ENCODE measurements at places on chromosomes 16 and 17. TPM values are rescaled to one million over a fixed set of nuclear protein-coding genes. Genes with fewer than 3 reads are reported as not detected.

Gene CDH1
- total RNA-seq: under 0.01 TPM

DNA sequence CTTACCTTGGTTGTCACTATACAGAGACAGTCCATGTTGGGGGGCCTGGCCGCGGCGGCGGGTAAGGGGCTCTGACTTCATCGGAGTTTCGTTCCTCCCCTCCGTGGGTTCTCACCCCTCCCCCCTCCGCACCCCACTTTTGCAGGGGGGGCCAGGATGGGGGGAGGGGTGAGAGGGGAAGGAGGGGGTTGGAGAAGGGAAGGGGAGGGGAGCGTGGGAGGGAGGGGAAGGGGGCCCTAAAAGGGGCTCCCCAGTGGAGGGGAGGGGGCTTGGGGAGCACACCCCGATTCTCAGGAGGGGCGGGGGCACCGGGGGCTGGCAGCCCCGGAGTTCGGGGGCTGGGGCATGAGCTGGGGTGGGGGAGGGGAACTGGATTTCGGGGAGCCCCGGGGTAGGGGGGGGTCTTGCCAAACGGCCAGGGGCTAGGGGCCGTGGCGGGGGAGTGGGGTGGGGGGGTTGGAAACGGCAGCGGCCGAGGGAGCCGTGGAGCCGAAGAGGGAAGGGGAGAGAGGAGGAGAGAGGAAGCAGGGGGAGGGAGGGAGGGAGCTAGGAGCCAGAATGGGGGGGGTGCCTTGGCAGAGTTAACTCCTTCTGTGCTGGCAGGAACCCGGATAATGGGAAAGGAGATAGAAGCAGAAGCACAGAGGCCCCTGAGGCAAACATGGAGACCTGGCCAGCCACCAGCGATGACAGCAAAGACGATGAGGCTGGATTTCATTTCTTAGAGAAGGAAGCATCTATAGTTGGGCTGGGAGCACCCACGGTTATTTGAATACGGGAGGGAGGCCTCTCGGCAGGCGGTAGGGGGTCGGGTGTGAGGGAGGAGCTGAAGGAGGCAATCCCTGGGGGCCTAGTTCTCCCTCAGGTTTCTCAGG is 2.3 kb downstream of the DLG4 start:
- peak; percentile 61 for DNase-seq

DNA sequence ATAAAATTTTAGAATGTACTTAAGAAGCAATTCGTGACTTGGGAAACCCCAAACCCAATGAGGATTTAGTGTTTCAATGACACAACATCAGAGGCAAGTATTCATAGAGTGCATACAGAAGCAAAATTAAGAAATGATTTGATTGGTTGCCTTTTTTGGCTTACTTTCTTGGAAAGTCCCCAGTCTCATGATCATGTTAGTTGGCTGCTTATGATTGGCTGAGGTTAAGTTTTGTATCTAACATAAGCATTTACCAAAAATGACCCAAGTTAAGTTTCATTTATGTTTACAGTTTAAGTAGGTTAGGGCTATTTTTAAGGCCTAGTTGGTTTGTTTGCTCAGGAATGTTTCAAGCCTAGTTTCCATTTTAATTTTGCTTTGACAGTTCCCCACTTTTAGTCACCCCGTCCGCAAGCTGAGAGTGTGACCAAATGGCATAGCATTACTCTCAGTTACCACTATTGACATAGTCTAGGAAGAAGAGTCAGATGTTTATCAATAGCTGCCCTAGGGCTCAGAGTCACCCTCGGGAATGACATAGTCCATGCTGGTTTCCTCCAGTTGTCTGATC is 36.2 kb downstream of the DGKE start:
- no peak for DNase-seq

DNA sequence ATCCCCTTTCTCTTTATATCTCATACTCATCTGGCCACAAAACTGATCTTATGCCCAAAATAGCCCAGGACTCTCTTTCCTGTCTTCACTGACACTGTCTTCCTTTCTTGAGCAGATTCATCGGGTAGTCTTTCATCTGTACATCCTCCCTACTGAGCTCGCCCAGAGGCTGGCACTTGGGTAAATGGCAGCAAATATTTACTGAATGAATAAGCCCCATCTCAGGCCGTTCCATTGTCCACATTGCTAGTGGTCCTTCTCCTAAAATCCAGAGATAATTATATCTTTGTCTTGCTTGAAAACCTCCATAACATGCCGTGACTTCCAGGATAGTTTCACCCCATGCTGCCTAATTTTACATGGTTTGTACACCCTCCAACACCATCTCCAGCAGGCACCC is 158.1 kb upstream of the SDK2 start:
- DNase-seq: no peak

Gene FGF11
- 3.0 TPM for total RNA-seq

Gene SCARF1
- 2.1 TPM for total RNA-seq

DNA sequence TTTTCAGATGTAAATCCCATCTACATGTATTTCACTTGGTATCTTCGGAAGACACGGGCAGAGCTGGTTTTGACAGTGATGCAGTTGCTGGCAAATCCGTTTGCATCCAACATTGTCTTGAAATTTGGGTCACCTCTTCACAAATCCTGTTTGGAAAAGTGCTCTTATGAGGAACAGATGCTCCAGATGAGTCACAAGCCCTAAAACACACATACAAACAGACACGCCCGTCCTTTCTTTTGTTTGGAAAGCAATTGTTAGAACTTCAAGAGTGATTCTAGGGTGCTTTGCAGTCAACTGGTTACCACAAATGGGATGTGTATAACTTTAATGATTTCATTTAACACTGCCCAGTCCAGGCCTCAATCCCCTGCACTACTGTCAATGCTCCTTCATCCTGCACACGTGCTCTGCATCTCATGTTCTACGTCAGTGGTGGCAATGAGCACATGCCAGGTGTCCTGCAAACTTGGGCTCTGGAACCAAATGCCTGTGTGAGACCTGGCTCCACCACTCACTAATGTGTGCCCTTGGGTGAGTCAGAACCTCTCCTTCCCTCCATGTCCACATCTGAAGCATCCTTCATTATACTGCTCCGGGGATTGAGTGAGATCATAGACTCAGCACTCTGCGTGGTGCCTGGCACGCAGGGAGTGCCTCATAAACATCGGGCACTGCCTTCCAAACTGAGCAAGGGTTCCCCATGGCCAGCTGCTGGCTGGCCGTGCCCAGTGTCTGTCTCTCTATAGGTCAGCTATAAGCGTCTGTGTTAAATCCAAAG is 19.3 kb upstream of the FOXF1 start:
- peak; percentile 65 for DNase-seq

DNA sequence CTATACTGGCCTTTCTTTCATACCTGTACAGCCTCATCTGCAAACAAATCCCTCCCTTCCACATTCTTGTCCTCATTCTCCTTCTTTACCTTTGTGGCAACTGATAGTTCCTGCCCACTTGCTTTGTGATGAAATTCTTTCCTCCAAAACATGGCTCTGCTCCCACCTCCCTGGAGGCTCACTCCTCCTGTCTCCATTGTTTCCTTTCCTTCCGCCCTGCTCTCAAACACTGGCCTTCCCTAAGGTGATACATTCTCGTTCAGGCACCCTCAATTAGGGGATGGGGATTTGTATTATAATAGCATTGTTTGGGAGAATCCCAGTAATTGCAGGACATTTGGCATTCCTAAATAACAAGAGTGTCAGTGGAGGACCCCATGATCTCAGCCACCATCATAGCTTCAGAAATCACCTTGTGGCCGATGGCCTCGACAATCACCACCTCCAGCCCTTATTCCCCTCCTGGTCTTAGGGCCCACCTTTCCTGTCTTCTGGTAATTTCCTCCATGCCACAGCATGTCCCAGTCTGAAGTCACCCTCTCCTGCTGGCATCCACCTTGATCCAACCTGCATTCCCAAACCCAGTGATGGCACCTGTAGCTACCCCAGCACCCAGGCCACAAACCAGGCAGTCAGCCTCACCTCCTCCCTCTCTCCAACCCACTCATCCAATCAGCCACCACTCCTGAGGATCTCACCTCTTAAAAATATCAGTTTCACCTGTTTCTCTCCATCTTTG is 7.9 kb downstream of the UNC119 start:
- DNase-seq: no peak

DNA sequence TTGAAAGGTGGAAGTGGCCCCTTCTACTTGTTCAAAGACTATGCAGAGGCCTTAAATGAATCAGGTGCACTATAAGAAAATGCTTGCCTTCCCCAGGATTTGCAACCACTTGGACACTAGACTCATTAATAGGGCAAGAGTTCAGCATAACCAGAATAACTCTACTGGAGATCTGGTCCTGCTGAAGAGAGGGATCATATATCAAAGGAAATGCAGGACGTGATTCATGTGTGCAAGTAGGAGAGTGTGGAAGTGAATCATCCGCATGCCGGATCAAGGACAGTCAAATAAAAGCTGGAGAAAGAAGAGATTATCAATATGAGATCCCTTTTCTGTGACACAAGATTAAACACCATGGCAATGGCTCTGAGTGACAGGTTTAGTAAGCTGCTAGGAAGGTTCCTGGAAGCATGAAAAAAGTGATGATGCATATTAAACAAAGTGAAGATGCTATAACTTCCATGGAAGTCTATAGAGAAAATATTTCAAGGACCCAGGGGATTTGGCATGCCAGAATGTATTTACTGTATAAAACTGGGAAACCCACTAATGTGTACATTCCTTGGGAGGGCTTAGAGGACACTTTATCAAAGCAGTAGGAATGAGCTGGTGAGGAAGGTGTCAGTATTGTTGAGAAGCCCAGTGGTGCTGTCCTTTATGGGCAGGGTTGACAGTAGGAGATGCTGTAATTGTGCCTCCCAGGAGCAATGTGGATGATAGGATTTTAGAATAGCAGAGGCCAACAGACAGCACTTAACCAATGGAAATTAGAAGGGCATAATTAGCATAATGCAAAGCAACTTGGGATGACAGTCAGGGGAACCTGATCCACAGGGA is 133.1 kb downstream of the ABCA8 start:
- DNase-seq: peak; percentile 56

Gene ZNF778
- 3.4 TPM for total RNA-seq

DNA sequence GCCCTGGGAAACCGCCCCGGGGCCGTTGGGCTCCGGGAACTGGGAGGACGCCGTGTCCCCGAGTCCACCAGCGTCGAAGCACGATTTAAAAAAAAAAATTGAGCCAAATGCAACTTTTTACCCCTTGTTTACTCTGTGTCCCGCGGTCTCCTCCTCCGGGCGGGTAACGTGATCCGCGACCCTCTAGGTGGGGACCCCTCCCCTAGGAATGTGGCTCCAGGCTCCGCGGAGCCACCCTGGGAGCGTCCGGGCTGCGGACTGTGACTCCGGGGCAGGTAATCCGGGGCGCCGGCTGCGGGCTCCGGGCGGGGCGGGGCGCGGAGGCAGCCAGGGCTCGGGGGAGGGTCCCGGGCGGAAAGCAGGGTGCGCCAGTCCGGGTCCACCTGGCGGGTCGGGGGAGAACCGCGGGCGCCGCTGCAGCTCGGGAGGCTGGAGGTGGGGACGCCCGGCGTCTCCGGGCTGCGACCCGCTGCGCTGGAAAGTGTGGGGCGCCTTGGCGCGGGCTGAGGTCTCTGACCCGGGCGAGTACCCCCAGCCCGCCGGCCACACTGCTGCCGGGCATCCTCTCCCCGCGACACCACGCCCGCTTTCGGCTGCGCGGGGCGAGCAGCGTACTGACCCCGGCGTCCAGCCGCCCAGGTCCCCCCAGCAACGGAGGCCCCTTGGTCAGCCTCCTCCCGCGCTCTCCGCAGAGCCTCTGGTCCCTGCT is 852 bp upstream of the HELZ start:
- DNase-seq: peak; percentile 5

DNA sequence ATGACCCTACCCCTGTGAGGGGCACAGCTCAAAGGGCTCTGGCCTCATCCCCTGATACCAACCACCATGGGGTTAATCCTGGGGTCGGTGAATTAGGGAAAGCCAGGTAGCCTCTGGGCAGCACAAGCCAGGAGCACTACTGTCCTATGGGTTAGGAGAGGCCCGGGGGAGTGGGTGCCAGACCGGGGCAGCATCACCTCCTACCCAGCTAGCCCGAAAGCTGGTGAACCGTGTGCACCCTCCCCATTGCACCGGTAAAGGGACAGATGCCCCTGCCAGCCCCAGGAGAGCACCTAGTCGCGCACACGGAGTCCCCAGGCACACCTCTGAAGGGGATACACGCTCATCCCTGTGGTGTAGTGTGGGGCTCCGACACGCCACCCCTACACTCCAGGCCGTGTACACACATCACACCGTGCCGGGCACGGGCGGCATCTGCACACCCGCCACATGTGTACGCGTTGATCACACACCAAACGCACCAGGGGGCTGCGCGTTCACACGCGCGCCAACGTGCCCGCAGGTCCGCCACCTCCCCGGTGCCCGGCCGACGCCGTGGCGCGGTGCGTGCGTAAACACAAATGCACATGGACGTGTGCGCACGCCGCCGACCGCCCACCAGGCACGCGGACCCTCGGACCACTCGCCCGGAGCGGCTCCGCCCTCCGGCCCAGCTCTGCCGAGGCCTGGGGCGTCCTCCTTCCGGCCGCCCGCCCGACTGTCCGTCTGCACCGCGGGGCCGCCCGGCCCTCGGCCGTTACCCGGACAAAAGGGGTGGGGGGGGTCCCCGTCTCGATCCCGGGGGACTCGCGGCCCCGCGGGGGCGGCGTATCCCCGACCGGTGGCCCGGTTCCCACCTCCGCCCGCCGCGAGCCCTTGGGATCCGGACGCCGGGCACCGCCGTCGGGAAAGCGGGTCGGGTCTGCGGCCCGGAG is 785 bp downstream of the UBALD1 start:
- peak; percentile 56 for DNase-seq

Gene CLEC18C
- total RNA-seq: not detected

Gene TMEM92
- total RNA-seq: 1.7 TPM

- no peak for DNase-seq
Measured at GRCh38 chr17:79977161-79977631, 58.5 kb downstream of the TBC1D16 start.

- DNase-seq: peak; percentile 25
Measured at GRCh38 chr16:19168371-19169081, 486 bp downstream of the SYT17 start.

- DNase-seq: no peak
Measured at GRCh38 chr17:48176471-48176855, 68.9 kb downstream of the SNX11 start.

Gene CACNG3
- total RNA-seq: not detected

DNA sequence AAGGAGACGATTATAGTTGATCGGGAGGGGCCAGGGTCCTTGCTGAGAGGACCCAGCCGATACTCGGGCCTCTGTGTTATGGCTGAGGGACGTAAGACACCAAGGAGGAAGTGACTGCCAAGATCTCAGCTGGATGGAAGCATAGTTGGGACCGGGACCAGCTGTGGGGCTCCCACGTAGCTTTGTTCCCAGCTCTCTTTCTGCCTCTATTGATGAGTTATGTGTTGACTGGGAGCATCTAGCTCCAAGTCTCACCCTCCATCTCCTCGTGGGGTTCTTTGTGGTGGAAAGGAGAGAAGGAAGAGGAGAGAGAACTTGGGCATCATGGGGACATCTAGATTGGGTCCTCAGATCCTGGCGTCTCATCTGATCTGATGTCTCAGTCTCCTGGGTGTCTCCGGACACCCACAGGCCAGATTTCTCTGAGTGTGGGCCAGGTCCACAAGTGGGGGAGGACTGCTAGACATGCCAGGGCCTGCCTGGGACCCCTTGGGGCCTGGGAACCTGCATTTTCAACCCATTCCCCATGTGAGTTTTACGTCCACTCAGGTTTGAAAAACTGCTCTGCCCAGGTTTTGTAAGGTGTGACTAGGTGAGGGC is 1.0 kb downstream of the MGRN1 start:
- DNase-seq: no peak

- DNase-seq: no peak
Measured at GRCh38 chr16:3007059-3007956, 5.4 kb upstream of the CLDN9 start.

- DNase-seq: peak; percentile 44
Measured at GRCh38 chr16:89581861-89582563, 6.5 kb downstream of the CPNE7 start.

GRCh38 chr16:55703003-55704001 is 47.5 kb downstream of the SLC6A2 start:
- DNase-seq: peak; percentile 38

Gene JPH3
- total RNA-seq: 7.4 TPM

All from Daoy (cell line).